ENCODE measurements at places on chromosomes 1 and 21.

GRCh38 chr1:221335161-221336101 lies 406.5 kb downstream of the DUSP10 start:
- no peak for DNase-seq

- DNase-seq, result no peak
Measured at GRCh38 chr1:81577004-81577697, 223.6 kb upstream of the ADGRL2 start.

DNA sequence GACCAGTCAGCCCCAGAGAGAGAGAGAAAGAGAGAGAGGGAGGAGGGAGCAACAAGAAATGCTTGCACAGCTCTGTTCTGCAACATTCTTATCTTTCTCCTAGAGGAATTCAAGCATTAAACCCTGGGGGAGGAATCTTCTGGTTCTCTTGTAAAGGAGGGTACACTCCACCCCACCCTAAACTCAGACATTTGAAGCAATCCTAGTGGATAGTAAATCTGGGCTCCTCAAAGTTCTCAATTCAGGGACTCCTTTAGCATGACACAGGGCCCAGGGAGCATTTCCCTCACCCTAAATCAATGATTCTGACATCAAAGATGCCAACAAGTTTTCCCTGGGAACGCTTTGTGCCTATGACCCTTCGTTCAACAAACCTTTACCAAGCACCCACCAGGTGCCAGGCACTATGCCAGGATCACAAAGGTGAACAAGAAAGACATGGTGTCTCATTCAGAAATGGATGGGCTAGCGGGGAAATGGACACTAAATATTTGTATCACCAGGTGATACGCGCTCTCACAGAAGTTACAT lies 11.9 kb upstream of the CAPN2 start:
- DNase-seq, result no peak

GRCh38 chr1:200660719-200661118 lies 9.0 kb downstream of the DDX59 start:
- DNase-seq, result no peak

DNA sequence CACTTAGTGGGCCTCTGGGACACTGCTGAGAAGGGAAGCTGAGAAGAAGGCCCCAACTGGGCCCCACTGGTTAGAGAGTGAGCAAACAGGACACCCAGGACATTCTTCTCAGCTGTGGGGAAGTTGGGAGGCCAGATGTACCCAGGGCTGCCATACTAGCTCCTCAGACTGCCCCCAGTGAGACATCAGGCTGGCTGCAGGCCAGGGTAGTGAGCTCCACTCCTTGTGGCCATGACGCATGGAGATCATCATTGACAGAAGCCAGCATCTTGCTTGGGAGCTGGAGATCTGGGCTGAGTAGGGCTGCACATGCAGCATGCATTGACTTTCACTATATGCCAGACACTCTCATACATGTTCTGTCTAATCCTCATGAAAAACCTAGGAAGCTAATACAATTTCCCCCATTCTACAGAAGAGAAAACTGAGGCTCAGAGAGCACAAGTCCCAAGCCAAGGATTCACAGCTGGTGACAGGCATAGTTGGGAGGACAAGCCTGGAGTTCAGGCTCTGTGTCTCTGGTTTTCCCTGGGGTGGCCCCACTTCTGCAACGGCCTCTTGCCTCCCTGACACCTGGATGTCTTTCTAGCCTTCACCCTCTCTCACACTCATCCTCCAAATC lies 24.1 kb upstream of the MYCL start:
- DNase-seq, result no peak

- no peak for DNase-seq
Measured at GRCh38 chr1:80846966-80847365, 953.8 kb upstream of the ADGRL2 start.

DNA sequence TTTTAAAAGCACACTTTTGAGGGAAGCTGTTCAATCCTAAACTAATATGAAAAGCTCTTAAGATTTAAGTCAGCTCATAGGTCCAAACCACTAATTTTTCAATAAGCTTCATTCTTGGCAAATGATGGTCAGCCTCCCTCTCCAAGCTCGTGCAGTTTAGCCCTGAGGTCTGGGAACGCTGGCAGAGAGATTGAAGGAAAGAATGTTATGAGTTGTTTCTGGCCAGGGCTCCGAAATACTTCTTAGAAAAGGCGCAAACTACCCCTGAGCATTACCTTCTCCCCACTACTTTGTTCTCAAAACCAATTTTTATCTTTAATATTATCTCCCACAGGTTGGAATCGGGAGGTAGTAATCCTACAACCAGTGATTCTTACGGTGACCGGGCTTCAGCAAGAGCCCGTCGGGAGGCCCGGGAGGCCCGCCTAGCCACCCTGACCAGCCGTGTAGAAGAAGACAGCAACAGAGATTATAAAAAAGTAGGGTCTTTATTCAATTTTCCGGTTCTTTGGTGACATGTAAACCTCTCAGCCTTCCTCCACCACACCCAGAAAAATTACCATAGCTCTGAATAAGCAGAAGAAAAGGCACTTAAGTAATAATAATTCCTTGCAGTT lies 147.7 kb downstream of the SYT2 start:
- DNase-seq, result no peak

GRCh38 chr1:75742047-75742625 lies 17.6 kb downstream of the ACADM start:
- DNase-seq, result no peak

DNA sequence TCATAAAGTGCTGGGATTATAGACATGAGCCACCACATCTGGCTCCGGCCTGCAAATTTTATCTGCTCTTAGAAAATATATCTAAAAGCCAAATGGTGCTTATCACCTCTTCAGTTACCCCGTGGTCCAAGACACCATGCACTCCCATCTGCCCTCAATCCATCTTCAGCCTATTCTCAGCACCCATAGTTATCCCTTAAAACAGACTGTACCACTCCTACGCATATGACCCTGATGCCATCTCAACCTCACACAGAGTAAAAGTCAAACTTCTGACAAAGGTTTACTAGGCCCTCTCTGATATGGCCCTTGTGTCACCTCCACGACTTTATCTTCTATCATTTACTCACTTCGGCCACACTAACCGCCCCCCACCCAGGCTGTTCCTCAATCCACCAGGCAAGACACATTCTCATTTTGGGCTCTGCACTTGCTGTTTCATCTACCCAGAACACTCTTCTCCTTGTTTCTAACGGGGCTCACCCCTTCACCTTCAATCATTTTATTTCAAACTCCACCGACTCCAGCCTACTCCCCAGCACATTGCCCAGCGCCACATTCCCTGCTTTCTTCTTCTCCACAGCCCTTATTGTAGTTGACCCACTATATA lies 33.0 kb downstream of the USP48 start:
- DNase-seq, result no peak

- DNase-seq, result no peak
Measured at GRCh38 chr1:215665215-215665614, 98.1 kb downstream of the KCTD3 start.

DNA sequence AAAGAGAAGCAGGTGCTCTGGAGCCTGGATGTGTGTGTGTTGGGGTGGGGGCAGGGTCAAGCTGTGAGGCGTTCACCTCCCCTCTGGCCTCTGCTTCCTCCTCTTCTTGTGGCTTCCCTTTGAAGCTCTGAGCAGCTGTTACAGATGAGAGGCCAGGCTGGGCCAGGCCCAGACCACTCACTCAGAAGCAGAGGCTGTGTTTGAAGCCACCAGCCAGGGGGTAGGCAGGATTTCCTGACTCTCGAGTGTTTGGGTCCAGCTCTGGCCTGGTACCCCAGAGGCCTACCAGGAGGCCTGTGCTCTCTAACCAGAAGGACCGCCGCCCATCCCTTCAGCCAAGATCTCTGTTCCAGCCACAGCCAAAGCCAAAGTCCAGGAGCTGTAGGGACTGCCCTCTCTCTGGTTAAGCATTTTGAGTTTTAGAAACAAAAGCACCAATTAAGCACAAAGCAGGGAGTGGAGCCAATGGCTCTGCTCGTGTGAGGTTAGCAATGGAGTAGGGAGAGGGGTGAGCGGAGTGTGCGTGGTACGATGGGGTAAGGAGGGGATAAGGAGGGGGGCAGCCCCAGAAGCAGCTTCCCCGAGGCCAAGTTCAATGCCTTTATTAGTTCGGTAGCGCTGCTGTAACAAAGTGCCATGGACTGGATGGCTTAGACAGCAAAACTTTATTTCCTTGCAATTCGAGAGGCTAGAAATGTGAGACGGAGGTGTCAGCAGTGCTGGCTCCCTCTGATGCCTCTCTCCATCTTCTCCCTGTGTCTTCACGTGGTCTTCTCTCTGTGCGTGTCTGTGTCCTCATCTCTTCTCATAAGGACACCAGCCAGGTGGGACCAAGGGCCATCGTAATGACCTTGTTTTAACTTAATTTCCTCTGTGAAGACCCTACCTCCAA lies 20.5 kb downstream of the RCSD1 start:
- DNase-seq, result no peak

- no peak for DNase-seq
Measured at GRCh38 chr1:21160263-21160796, 16.4 kb downstream of the EIF4G3 start.

DNA sequence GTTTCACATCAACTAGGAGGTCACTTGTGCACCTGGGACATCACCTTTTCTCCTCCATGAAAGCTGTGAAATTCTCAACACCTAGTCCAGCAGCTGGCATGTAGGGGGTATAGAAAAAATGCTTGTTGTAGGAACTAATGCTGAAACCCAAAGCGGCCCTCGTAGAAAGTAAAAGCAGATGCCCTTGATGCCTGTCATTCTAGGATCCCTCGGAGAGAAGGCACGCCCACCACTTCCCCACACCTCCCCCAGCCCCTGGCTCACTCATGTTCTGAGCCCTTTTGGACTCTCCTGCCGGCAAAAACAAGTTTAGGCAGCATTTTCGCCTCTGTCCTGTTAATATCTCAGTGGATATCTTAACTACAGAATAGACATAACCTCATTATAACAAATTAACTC lies 36.5 kb downstream of the RIPK4 start:
- no peak for DNase-seq

DNA sequence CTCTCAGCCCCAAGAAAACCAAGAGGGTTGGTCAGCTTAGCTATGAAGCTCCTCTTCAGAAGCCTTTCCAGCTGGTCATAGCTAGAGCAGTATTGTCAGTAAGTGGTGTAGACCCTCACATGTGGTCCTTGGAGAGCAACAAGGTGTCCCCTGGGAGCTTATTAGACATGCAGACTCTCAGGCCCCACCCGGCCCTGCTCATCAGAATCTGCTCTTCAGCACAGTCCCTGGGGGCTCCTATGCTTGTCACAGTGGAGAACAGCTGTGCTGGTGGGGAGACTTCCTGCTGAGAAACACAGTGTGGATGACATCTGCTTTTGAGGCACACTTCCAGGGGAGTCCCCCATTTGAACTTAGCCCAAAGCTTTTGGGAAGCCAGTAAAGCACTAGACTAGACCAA lies 21.9 kb upstream of the NEK2 start:
- no peak for DNase-seq

DNA sequence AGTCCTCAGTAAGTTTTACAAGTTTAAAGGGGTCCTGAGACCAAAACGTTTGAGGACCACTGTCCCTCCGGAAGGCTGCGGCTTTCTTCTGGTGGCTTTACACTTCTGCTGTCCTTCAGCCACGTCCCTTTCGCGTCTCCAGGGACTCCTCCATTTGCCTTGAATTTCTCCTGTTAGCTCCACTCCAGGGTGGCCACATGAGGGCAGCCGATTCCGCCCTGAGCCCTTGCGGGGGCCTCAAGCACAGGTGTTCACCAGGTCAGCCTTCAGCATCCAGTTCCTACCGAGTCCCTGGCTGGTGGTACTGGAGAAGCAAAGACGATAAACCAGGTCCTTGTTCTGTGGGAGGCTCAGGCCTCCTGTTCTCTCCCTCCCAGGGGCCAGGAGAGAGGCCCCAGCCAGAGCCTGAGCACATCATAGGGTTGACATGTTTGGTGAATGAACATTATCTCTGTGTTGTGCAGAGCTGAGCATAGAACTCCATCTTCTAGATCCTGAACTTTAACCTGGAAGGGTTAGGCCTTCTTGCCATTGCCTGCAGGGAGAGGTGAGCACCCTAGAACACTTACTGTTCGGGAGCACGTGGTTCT lies 27.4 kb upstream of the COQ8A start:
- no peak for DNase-seq

- DNase-seq, result no peak
Measured at GRCh38 chr1:182556279-182556678, 32.8 kb downstream of the RNASEL start.

- DNase-seq, result no peak
Measured at GRCh38 chr1:181018901-181019681, 3.6 kb downstream of the STX6 start.

GRCh38 chr1:8423269-8423691 lies 105.4 kb downstream of the SLC45A1 start:
- DNase-seq, result no peak

DNA sequence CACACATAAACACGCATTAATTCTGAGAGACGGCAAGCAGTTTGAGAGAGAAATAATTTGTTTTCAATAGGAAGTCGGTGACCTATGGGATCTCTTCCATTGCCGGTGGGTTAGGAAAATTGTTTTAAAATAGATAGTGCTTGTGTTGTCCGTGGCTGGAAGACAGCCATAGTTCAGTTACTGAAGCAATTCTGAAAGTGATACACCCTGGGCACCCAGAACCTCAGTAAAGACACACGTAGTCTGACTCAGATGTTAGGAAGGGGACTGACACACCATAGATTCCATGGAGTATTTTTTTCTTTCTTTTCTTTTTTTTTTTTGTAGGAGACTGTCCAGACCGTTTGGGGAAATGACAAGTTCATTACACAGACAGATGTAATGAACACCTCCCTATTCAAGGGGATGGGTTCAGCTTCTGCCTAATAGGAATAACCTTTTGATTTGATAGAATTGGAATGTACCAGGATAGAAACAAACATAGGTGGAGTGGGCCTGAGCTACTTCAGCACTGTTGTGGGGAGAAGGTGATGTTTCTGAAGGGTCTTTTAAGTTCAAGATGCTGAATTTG lies 1.6 kb downstream of the C1orf21 start:
- DNase-seq, result no peak

DNA sequence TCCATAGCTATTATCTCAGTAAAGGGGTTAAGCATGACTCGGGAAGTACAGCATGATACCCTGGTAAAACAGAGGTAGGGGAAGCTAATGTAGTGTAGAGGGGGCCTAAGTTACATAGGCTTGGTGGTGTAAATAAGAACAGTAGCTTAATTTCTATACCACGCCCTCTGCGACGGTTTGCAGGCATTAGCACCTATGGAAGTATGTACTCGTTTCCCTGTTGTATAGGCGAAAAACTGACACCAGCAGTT lies 470 bp upstream of the NAXE start:
- no peak for DNase-seq
